ENCODE measurements at places on chromosomes 1 and 21. TPM values are rescaled to one million over a fixed set of nuclear protein-coding genes. Genes with fewer than 3 reads are reported as not detected.

FTCD gene
- not detected for total RNA-seq

PLEKHG5 gene
- total RNA-seq = 5.3 TPM

CFHR3 gene
- 0.99 TPM for total RNA-seq

F3 gene
- 13.2 TPM for total RNA-seq

SLAMF7 gene
- total RNA-seq = not detected

MPL gene
- total RNA-seq = not detected

GRCh38 chr1:2636733-2637132, 3.9 kb upstream of the MMEL1 start:
- H3K27ac ChIP-seq = no peak overlapping the region
- H3K36me3 ChIP-seq = no peaks in the 10 kb centered on the region
- H3K4me1 ChIP-seq = no peaks in the 10 kb centered on the region
- H3K27me3 ChIP-seq = peaks cover 19% of the 10 kb centered on the region

DNA sequence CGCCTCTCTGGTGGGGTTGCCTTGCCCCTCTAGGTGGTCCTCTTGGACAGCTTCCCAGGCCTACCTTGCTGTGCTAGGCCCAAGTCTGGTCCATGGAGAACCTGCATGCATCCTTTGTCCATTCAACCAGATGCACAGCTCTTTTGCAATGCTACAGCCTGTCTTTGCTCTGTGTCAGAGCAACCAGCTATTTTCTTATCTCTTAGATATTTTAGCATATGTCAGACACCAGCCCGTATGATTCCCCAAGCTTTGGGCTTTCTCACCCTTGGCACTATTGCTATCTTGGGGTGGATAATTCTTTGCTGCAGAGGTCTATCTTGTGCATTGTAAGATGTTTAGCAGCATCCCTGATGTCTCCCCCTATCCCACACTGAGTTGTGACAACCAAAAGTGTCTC, 32.3 kb downstream of the TNN start:
- no peaks in the 10 kb centered on the region for H3K36me3 ChIP-seq
- H3K27ac ChIP-seq = no peak overlapping the region
- no peaks in the 10 kb centered on the region for H3K4me1 ChIP-seq
- H3K4me3 ChIP-seq = no peak overlapping the region
- DNase-seq = no peak

DNA sequence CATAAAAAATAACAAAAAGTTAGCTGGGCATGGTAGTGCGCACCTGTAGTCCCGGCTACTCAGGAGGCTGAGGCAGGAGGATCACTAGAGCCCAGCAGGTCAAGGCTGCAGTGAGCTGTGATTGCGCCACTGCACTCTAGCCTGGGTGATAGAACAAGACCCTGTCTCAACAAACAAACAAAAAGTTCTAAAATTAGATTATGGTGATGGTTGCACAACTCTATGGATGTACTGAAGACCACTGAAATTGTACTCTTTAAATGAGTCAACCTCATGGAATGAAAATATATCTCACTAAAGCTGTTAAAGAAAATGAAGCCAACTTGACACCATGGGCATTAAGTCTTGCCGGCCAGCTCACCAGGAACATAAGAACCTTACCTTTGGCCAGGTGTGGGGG, 9.1 kb downstream of the MRAP start:
- no peak overlapping the region for H3K27ac ChIP-seq
- H3K4me3 ChIP-seq = no peak overlapping the region
- H3K27me3 ChIP-seq = no peaks in the 10 kb centered on the region
- H3K36me3 ChIP-seq = peaks cover 17% of the 10 kb centered on the region
